Body of pancreas (tissue), 4 donors: ENCODE measurements at places on chromosomes 6 and 20. TPM values are rescaled to one million over a fixed set of nuclear protein-coding genes. Genes with fewer than 3 reads are reported as not detected.

GRCh38 chr20:17494201-17494600 is 37.0 kb downstream of the BFSP1 start:
- DNase-seq, result no peak

DNA sequence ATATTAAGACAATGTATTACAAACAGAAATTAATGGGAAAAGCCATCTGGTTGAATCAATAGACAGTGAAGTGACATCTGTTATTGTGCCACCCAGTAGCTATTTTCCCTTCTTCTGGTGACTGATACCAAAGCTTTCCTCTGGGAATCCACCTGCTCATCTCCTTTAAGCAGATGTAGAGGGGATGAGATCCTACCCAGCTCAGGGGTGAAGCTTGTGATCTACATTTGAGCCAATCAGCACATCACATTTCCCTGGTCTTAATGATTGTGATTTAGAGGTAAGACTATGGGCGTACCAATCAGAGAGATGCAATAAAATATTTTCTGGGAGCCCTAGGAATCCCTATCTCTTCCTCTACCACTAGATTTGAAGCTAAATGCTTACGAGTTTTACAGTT is 782.9 kb downstream of the PTPRT start:
- no peak for DNase-seq

- DNase-seq, result no peak
Observed at GRCh38 chr6:27777614-27778355, 134.4 kb downstream of the OR2B2 start.

DNA sequence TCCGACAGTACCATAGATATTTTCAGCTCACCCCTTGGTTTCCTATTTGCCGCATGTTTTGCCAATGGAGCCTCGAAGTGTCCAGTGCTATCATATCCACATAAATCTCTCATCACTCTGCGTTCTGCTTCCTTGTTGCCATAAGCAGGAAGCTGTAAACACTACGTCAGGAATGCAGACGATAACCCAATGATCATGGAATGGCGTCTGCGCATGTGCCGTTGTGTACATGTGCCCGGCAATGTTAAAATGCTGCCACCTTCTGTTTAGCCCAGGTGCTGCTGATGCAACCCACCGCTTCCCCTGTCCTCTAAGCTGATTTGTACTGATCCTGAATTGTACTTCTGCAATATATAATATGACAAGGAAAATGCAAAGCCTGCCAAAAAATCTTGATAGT is 607.5 kb downstream of the HDGFL1 start:
- no peak for DNase-seq

The UST gene
- total RNA-seq, result 28.3 TPM

The HIVEP2 gene
- total RNA-seq, result 11.2 TPM

The TMEM217 gene
- not detected for total RNA-seq

The SUN5 gene
- not detected for total RNA-seq

GRCh38 chr6:91098006-91098405 is 511.1 kb upstream of the MAP3K7 start:
- DNase-seq, result no peak

The GSTA2 gene
- total RNA-seq, result 73.7 TPM

The SPATS1 gene
- not detected for total RNA-seq

GRCh38 chr20:61299618-61300017 is 47.6 kb downstream of the CDH4 start:
- DNase-seq, result no peak

DNA sequence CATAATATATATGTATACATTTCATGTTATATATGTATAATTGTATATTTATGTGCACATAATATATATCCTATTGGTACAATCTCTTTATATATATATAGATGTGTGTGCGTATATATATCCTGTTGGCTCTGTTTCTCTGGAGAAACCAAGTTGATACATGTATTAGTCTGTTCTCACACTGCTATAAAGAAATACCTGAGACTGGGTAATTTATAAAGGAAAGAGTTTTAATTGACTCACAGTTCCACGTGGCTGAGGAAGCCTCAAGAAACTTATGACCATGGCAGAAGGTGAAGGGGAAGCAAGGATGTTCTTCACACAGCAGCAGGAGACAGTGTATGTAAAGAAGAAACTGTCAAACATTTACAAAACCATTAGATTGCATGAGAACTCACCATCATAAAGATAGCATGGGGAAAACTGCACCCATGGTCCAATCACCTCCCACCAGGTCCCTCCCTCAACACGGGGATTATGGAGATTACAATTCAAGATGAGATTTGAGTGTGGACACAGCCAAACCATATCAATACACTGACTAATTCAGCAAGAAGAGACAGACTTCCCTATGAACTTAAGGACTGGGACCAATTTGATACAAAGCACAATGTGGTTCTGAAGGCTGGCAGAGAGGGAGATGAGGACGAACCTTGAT is 14.0 kb downstream of the CST3 start:
- DNase-seq, result no peak

DNA sequence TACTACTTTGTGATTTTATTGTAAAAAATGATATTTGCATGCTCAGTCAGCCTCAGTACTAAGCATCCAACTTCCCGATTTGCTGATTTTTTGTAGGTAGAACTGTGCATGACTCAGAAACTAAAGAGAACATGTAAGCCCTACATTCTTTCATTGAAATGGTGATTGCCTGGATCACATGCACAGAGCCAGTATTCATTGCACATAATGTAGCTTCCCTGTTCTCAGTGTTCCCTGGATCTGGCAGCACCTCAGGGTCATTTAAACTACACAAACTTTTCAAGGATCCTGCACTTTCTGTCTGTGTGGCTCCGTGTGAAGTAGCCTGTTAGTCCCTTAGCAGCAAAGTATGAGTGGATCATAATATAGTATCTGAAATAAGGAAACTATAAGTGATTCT is 422.9 kb upstream of the AGPAT4 start:
- peak; percentile 53 for DNase-seq

GRCh38 chr6:71254323-71254722 is 34.3 kb upstream of the OGFRL1 start:
- no peak for DNase-seq

GRCh38 chr6:168865-169455 is 123.3 kb upstream of the DUSP22 start:
- no peak for DNase-seq

DNA sequence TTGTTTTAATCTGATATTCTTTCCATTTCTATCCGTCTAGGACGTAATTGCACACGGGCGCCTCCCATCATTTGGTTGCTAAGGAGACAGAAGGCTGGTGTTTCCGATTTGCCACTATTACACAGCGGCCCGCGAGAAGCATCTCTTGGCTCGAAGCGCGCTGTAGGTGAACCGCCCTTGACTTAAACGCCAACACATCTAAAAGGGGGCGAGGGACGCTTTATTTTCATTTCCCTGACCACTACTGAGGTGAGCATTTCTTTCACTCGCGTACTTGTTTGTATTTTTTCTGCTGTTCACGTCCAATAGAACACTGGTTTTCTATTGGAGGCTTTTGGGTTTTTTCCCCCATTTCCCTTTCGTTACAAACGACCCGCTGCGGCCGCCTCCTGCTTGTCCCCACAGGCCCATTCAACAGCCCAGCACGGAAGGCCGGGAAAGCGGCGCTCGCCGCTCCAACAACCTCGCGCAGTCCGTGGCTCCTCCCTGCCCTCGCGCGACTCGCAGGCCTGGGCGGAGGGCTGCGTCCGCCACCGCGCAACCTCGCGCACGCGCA is 505 bp upstream of the WRNIP1 start:
- DNase-seq, result peak; percentile 59

DNA sequence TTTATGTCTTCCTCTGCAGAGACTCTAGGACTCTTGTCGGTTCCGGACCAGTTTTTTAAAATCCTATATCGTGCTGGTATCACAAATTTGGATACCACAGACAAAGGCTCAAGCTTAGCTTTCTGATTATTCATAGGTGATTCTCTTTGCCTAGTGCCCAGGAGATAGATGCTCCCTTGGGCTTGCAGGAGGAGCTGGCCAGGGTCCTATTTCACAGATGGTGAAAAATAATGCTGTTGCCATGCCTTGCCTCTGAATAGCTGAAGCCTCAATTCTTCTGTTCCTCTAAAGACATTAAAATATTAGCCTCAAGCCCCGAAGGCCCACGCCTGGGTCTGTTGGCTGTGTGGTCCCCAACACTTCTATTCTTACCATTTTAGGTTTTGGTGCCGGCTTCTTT is 123.9 kb upstream of the BACH2 start:
- DNase-seq, result no peak

DNA sequence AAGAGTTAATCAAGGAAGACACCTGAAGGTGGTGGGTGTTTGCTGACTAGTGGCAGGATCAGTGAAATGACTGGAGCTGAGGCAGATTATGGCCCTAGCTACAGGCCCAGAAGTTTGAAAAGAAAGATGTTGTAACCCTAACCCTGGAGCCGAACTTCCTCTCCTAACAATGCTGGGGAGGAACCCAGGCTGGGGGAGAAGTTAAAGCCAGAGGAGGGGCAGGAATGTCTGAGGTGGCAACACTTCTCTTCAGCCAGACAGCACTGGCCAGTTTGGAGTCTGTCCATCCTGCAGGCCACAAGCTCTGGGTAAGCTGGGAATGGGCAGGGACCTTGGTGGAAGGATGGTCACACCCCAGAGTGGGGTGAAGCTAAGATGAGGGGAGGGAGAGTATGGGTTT is at the start of gene LST1:
LST1 (plus strand) TSS at position 270 of the 400 bp plus-strand sequence. CDS start 1,023 bp downstream, outside the sequence.
- DNase-seq, result no peak
